ENCODE measurements at places on chromosomes 12 and 14. TPM values are rescaled to one million over a fixed set of nuclear protein-coding genes. Genes with fewer than 3 reads are reported as not detected.

Gene PPFIA2
- total RNA-seq, result not detected

Gene KRT74
- total RNA-seq, result 0.38 TPM

- DNase-seq, result no peak
Measured at GRCh38 chr14:64653900-64654245, 50.4 kb upstream of the PLEKHG3 start.

- DNase-seq, result no peak
Measured at GRCh38 chr14:65224799-65225198, 122.5 kb upstream of the MAX start.

- no peak for DNase-seq
Measured at GRCh38 chr14:64954491-64955240, 12.1 kb upstream of the GPX2 start.

GRCh38 chr14:54457609-54457996, 16.4 kb upstream of the CNIH1 start:
- no peak for DNase-seq

- no peak for DNase-seq
Measured at GRCh38 chr14:52086711-52087110, 17.9 kb upstream of the NID2 start.

- no peak for DNase-seq
Measured at GRCh38 chr14:24673059-24673458, 39.1 kb upstream of the GZMB start.

- no peak for DNase-seq
Measured at GRCh38 chr12:106305376-106305775, 2.8 kb downstream of the TCP11L2 start.

DNA sequence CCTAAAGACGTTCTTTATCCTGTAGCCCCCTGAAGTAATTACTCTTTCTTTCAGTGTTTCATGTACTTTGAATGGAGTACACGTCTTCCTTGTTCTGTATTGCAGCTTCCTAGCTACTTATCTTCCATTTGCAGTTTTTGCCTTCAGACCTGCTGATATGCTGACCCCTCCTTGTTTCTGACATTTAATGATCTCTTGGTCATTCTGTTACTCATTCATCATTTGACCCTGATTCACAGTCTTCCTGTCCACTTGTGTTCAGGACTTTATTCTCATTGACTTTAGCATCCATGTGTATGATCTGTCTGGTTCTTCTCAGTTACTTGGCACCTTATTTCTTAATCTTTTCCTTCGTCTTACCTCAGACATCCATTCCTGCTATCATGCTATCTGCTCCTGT, 22.2 kb downstream of the CPSF2 start:
- no peak for DNase-seq

- no peak for DNase-seq
Measured at GRCh38 chr12:27583057-27583797, 59.2 kb downstream of the PPFIBP1 start.

DNA sequence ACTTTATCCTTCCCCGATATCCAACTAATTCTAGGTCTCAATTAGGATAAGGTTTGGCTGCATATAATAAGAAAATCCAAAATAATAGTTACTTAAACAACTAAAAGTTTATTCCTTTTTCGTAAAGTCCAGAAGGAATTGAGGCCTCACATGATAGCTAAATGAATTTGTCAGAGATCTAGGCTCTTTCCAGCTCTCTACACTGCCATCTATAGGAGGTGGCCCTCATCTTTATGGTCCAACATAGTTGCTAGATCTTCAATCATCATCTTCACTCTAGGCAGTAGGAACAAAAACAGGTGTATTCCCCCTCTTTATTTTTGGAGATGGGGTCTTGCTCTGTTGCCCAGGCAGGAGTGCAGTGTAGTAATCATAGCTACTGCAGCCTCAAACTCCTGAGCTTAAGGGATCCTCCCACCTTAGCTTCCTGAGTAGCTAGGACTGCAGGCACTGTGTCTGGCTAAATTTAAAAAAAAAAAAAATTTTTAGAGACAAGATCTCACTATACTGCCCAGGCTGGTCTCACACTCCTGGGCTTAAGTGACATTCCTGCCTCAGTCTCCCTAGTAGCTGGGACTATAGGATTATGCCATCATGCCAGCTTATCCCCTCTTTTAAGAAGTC, 46.5 kb upstream of the SAV1 start:
- DNase-seq, result peak; percentile 46

Measured in natural killer cell (primary cell).